ENCODE measurements at places on chromosomes 1 and 21.

GRCh38 chr1:160640359-160641123 is 6.3 kb downstream of the SLAMF1 start:
- DNase-seq, result peak; percentile 62

DNA sequence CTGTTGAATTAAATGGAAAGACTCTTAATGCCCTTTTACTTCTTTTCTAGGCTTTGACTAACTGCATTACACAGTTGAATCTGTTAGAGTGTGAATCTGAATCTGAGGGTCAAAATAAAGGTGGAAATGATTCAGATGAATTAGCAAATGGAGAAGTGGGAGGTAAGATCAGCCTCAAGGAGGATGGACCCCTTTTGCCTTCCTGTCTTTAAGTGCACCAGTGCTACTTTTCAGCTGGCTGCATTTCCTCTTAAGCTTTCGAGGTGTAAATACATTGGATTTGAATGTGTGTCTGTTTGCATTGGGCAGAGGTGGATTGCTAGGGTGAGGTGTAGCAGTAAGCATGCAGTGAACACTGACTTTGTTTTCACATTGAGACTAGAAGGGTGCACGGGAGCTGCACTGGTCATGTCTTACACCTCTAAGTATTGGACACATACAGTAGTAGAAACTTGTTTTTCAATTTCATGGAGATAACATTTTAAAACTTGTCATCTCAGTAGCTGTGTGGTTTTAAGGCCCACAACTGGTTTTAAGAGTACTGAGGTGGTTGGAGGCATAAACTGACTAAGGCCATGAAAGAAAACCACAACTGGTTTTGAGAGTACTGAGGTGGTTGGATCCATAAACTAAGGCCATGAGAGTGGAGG is 35.4 kb downstream of the MIA3 start:
- no peak for DNase-seq

- DNase-seq, result peak; percentile 29
Observed at GRCh38 chr21:29302359-29302875, 3.7 kb downstream of the BACH1 start.

DNA sequence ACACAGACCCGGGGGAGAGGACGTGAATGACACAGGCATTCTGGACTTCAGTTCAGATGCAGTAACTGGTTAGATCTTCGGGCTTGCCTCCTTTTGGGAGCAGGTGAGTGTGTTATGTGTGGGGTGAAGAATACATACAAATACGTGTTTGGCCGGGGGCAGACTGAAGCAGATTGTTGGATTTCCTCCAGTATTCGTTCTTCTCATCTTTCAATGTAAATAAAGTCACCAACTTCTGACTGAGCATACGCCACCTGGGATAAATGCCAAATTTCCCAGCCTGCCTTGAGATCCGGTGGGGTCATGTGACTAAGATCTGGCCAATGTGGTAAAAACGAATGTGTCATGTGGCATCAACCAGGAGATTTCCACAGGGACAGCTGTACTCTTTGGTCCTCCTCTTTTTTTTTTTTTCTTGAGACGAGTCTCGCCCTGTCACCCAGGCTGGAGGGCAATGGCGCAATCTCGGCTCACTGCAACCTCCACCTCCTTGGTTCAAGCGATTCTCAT is 189.8 kb downstream of the RGS7 start:
- no peak for DNase-seq

- no peak for DNase-seq
Observed at GRCh38 chr1:227782226-227782625, 33.2 kb upstream of the PRSS38 start.

DNA sequence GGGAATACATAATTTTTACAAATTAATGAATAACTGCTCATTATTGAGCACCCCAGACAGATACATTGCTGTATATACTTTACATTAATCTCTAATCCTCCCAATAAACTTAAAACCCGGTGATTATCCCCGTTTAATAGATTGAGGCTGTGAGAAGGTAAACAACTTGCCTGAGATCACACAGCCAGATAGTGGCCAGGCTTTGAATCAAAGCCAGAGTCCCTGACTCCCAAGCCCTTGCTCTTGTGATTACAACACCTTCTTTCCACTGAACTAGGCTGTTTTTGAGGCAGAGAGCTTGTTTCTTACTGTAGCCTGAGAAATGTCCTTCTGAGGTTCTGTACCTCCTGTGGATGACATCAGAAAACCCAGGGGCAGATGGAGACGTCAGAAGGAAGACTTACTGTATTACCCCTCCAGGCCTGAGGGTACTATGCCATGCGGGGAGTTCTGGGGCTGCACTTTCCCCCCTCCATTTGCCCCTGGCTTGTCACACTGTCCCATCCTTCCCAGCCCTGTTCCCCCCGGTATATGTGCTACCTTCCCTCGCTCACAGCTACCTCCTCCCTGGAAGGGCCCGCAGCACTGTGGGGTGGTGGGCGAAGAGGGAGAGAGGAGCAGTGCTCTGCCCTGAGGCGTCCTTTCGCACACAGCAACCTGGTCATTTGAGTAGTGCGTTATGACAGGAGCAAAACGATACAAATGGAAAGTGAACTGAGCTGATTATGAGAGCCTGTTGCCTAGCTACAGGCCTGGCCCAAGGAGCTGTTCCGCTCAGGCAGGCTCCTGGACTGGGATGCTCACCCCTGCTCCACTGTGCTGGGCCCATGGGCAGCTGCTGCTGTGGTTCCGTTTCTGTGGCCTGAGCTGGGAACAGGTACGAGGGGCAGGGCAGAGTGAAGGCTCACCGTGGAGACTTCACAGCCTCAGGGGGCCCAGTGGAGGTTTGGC is 4.6 kb downstream of the KCNC4 start:
- DNase-seq, result no peak

- peak; percentile 72 for DNase-seq
Observed at GRCh38 chr1:41846625-41847405, 71.9 kb downstream of the HIVEP3 start.

DNA sequence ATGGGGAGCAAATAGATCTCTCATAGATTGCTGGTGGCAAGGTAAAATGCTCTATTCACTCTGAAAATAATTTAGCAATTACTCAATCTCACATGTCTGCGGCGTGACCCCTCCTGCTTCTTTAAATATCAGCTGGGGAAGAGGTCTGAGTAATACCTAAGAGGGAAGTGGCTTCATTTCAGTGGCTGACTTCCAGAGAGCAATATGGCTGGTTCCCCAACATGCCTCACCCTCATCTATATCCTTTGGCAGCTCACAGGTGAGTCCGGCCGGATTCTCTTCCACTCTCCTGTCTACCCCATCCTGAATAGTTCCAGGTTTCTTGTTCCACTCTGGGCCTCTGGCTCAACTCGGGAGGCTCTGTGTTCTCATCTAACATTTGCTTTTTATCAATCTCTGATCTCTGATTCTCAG is at the start of gene SLAMF7:
SLAMF7 (plus strand) TSS at position 150 of the 414 bp plus-strand sequence; CDS start at position 205, 55 bp downstream.
- no peak for DNase-seq

- no peak for DNase-seq
Observed at GRCh38 chr1:245958016-245958415, 549.1 kb downstream of the SMYD3 start.

DNA sequence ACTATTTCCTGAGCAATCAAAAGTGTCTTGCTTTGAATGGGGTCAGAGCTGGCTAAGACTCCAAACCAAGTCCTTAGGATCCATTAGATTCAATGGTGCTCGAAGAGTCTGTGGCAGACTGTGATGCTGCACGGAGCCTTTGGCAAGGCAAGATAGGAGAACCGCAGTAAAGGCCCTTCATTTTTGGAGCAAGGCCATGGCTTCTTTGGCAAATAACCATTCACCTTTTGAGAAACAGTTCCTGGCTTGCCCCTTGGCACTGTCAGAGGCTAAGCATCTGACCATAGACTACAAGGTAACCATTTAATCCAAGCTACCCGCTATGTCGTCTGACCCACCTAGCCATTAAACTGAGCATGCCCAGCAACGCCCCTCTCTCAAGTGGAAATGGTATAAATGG is 45.2 kb downstream of the EDN2 start:
- no peak for DNase-seq

- no peak for DNase-seq
Observed at GRCh38 chr1:19654886-19655717, 9.6 kb upstream of the HTR6 start.

GRCh38 chr1:230495891-230496385 is 69.8 kb upstream of the PGBD5 start:
- no peak for DNase-seq
